CD4-positive, alpha-beta T cell treated with Interleukin-4 for 4 hours (primary cell): ENCODE measurements at places on chromosomes 13 and 19.

DNA sequence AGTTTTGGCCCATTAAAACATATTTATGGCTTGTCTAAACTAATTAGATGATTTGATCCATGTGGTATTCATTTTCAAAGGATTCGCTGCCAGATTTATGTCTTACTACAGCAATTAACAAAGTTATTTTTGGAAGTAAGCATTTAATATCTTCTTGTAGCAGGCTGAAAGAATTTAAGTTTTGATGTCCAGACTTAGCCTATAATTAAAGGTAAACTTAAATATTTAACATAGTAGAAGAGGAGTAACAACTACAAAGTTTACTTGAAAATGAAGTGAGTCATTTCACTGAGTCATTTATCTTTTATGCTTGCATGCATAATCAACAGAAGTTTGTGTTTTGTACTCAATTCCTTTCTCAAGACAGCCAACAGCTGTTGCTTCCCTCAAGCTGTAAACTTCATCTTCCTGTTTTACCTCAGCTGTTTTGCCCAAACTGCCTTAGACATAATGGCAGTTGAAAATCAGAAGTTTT, 58.1 kb downstream of the EDNRB start:
- no peak for DNase-seq

DNA sequence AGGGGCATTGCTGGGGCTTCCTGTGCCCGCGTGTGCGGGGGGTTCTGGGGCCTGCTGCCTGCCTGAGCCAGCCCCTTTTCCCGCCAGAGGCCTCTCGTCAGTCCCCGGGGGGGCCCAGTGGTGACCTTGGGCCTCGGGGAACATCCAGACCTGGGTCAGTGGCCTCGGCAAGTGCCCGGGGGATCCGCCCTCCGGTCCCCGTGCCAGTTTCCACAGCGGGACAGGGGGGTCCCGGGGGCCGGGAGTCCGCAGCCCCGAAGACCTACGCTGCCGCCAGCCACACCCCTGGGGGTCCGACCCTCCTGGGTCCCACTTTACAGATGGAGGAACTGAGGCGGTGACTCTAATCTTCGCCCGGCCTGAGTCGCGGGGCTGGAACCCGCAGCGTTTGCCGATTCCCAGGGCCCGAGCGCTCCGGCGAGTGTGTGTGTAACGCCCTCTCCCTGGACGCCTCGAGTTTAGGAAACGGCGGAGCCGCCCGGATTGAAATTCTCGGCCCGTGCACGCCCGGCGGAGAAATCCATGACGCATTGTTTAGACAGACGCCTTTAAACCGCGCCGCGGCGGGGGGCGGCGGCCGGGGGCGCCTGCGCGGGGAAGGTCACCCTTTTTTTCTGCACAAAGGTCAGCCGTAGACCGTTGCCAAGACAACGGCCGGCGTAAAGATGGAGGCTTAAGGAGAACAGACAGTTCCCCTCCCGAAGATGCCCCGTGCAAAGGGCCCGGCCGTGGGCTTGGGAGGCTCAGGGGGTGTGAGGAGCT, 39.3 kb downstream of the EFNA2 start:
- DNase-seq = no peak

- no peak for DNase-seq
Measured at GRCh38 chr13:74569251-74569650, 435.0 kb upstream of the KLF12 start.

DNA sequence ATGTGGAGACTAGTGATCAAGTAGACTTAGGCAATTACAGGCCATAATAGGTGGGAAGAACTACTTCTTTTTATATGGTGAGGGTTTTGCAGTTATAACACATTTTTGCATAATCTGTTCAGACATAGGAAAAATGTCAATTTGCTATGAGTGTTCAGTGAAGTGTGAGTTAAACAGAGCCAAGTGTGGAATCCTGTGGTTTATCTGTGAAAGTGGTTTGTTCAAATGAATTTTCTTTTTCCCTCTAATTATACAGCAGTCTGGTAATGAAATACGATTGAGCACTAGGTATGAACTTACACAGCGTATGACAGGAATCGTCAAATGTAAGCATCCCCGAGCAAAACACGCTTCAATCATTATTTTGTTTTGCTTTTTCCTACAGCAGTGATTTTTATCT, 178.3 kb downstream of the STK24 start:
- DNase-seq = no peak

DNA sequence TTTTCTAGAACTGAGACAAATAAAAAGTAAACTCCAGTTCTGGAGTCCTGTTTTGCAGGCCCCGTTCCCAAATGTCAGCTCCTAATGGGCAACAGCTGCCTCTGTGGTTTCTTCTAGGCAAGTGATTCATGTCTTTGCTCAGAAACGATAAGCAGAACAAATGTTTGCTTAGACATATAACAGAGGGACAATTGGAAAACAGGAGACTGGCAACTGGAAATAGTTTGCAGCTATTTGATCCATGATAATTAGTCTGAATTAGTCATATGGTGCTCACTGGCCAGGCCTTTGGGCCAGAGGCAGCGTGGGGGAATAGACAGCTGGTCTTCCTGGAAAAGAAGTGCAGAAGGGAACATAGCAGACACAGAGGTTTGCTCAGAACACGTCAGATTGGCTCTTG, 29.2 kb upstream of the TSHZ3 start:
- no peak for DNase-seq

- no peak for DNase-seq
Measured at GRCh38 chr19:29851769-29852521, 40.2 kb downstream of the CCNE1 start.

DNA sequence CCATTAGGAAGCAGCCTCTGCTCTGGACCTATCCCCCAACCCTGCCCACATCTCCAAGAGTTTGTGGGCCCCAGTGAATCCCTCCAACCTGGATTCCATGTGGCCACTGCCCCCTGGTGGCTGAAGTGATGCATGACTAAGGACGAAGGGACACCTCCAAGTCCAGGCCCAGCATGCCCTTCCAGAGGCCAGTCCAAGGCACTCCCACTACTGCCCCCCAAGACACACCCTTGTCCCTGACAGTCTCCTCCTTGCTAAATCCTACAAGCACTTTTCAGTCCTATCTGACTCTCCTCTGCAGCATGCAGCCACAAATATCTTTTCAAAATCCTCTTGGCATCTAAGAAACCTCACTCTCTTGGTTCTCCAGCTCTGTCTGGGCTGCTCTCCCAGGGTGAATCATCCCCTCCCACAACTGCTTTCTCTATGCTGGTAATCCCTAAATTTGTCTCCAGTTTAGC, 33.0 kb downstream of the DEDD2 start:
- peak; percentile 72 for DNase-seq

- peak; percentile 70 for DNase-seq
Measured at GRCh38 chr19:610801-611480, 21.3 kb downstream of the HCN2 start.

- DNase-seq = no peak
Measured at GRCh38 chr13:62093984-62094780, 678.5 kb upstream of the PCDH20 start.

DNA sequence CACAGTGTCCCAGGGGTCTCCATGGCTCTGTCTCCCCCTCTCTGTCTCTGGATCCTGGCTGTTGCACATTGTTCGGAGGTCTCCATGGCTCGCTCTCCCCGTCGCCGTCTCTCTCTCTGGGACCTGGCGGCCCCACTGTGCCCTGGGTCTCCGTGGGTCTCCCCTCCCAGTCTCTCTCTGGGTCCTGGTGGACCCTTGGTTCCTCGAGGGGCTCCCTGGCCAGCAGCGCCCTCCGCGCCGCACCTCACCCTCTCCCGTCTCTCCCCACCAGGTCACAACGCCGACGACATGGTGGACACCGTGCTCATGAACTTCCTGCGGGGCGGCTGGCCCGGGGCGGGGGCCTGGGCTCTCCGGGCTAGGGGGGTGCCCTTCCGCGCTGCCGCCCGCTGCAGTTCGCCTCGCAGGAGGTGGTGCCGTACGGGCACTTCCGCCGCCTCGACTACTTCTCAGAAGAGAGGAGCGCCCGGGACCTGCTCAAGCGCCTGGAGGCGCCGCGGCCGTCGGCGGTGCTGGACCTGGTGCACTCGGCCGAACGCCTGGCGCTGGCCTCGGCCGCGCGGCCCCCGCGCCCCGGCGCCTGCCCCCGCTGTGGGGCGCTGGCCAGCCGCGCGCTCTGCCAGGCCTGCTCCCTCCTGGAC, 29.1 kb downstream of the SIGLEC5 start:
- no peak for DNase-seq

- DNase-seq = no peak
Measured at GRCh38 chr19:51610576-51610975, 19.6 kb downstream of the SIGLEC5 start.

GRCh38 chr19:38663156-38663651, 15.8 kb downstream of the ACTN4 start:
- DNase-seq = no peak

DNA sequence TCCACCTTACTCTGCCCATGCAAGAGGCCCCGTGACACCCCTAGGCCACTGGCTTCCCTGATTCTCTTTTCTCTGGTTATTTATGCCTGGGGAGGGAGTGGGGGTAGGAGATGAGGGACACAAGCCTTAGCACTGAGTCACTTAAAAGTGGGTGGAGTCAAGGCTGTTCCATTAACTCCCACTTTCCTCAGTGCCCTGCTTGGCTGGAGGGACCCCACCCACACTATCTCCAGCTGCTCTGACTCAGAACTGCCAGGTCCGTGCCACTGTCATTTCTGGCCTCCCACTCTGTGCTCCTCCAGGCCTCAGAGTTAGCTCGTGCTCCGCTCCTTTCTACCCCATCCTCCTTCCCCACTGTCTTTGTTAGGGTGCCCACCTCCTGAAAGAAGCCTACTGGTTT, 113.4 kb upstream of the UQCRFS1 start:
- DNase-seq = no peak

DNA sequence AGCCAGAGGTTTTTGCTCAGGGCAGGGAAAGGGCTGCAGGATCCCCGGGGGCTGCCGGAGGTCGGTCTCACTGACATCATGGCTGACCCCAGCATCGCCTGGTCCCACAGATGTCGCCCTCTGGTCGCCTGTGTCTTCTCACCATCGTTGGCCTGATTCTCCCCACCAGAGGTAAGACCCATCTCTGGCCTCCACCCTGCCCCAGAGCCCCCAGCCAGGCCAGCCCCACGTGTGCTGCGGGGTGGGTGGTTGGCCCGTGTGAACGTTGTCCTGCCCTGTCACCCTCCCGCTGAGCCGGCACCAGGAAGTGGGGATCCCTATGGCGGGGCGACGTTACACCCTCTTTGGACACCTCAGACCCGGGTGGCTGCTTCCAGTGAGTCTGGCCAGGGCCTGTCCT, 906 bp downstream of the FXYD5 start:
- DNase-seq = no peak

GRCh38 chr19:34666200-34666957, 10.6 kb downstream of the SCGB2B2 start:
- no peak for DNase-seq

GRCh38 chr19:17775991-17776803, 18.7 kb upstream of the B3GNT3 start:
- no peak for DNase-seq
